Activated CD4-positive, alpha-beta T cell treated with anti-CD3 and anti-CD28 coated beads, Interleukin-2, amount 50 U/mL, for 16 hours (primary cell): ENCODE measurements at places on chromosomes 5 and 9.

- no peak for DNase-seq
These were observed 38.5 kb upstream of the RARS1 start for GRCh38 chr5:168447808-168448207.

GRCh38 chr5:92147798-92148197, 764.7 kb upstream of the ARRDC3 start:
- DNase-seq: no peak

GRCh38 chr9:2764353-2764752, 47.0 kb downstream of the KCNV2 start:
- peak; percentile 71 for DNase-seq

DNA sequence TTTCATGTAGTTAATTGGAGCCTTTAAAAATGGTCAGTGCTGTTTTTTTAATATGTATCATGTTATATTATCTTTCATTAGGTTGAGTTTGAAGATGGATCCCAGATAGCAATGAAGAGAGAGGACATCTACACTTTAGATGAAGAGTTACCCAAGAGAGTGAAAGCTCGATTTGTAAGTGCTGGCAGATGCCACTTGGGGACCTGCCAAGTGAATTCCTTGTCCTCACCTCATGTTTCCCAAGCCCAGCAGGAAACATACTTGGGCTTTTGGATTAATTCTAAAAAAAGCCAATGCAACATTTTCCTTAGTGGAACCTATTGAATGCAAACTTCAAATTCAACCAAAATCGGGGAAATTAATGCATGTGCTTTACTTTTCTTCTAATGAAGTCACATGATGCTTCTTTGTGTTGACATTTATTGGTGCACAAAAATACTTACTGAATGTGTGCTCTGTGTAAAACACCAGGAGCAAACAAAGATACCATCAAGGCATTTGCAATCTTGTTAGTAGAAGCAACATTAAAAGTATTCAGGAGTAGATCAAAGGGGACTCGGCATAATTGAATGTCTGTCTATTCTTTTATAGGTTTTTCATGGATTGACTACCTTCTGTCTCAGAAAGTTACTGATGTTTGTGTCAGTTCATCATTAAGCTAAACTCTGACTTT, 412.1 kb downstream of the KDM4C start:
- no peak for DNase-seq

- DNase-seq: no peak
These were observed 642.9 kb downstream of the MAT2B start for GRCh38 chr5:164148292-164148691.

DNA sequence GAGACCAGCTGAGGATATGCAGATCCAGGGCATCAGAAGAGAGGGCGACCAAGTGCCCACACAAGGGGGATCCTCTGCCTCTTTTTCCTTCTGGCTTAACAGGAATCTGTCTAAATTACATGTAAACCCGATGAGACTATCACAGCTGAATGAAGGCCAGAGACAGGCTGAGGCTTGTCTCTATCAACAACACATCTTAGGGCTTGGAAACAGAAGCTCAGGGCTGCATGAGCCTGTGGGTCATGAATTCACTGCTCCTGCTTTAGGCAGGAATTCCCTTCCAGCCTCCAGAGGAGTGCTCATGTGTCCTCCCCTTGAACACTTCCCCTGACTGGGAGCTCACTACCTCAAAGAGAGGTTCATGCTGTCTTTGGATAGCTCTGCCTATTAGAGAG, 106.1 kb upstream of the PHYKPL start:
- no peak for DNase-seq

DNA sequence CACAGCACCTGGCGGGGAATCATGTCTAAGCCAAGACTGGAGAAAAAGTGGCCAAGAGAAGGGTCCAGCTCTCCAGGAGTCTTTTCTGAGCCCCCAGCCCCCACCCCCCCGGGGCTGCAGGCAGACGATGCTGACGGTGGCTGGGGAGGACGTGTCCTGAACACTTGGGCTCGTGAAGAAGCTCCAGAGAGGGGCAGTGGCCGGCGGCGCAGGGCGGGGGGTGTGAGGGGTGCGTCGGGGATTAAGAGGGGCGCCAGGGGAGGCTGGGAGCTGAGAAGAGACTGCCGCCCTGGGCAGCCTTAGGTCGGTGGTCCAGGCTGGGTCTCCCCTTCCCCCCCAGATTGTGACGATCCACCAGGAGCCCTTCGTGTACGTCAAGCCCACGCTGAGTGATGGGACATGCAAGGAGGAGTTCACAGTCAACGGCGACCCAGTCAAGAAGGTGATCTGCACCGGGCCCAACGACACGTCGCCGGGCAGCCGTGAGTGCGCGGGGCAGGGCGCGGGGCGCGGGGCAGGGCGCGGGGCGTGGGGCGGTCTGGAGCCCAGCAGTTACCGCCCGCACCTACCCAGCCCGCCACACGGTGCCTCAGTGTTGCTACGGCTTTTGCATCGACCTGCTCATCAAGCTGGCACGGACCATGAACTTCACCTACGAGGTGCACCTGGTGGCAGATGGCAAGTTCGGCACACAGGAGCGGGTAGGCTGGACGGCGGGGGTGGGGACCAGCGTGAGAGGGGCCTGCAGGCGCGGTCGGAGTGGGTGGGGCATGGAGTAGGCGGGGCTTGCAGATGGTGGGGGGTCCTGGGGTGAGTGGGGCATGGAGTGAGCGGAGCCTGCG, 8.9 kb downstream of the LRRC26 start:
- DNase-seq: no peak

- no peak for DNase-seq
These were observed 79.8 kb upstream of the SPATA31D4 start for GRCh38 chr9:81848472-81848871.

GRCh38 chr5:85453026-85453349, 1068.3 kb upstream of the EDIL3 start:
- no peak for DNase-seq

DNA sequence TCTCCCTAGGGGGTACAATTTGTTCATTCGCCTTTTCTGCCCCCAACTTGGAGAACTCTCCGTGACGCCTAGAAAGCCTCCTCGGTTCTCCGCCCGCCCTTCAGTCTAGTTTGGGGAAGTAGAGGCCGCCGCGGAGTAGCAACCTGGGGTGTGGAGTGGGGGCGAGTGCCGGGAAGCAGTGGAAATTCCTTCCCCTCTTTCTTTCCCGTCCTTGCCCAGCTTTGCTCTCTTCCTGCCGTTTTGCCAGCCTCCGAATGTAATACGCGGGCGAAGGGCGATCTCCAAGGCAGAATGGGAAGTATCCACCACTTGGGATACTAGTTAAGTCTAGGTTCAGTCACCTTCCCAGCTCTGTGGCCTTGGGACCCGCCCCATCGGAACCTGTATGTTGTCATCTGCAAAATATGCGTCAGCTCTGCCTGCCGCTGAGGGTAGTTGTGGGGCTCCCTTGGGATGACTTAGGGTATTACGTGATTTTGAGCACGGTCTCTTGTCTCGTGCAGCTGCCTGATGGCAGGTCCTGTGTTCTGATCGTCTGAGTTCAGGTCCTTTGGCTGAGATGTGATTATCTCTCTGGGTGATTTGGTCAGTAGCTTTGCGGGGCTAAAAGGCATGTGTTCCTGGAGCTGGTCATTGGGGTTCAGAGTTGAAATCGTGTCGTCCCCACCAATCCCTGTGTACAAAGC, 724 bp downstream of the PAM start:
- DNase-seq: peak; percentile 88

- peak; percentile 41 for DNase-seq
These were observed 35.7 kb upstream of the NTNG2 start for GRCh38 chr9:132125944-132126679.

DNA sequence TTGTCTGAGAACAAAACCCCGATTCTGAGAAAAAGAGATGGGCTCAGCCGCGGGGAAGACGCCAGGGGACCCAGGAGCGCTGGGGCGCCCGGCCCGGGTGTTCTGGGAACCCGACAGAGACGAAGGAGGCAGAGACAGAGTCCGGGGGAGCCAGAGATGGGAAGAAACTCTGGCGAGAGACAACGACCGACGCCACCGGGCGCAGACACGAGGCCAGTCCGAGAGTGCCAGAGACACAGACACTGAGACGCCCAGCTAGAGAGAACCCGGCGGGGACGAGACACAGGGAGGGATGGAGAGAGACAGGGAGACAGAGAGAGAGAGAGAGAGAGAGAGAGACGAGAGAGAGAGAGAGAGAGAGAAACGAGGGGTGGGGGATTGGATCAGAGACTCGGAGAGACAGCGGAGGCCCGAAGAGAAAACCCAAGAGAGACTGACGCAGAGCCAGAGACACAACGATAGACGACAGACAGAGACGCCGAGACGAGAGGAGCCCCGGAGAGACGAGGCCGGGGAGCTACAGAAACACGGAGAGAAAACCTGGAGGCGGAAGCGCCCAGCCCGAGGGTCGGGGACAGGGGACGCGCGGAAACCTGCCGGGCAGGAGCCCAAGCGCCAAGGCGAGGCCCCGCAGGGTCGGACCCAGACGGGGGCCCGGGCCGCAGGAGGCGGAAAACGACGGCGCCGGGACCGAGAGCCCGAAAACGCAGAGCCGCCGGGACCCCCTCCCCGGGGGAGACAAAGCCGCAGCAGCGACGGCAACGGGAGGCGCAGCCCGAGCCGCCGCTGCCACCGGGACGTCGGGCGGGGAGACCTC, 3.3 kb downstream of the NR5A1 start:
- DNase-seq: no peak

DNA sequence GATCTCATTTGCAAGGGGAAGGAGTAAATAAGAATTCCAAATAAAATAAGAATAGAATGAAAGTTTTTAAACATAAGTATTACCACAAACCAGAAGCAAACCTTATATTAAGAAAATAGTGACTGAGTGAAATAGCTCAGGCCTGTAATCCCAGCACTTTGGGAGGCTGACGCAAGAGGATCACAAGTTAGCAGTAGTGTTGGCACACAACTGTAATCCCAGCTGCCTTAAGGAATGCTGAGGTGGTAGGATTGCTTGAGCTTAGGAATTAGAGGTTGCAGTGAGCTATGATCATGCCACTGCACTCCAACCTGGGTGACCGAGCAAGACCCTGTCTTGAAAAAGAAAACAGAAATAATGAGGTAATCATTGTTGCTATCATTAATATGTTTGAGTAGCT, 47.0 kb downstream of the APC start:
- DNase-seq: no peak

DNA sequence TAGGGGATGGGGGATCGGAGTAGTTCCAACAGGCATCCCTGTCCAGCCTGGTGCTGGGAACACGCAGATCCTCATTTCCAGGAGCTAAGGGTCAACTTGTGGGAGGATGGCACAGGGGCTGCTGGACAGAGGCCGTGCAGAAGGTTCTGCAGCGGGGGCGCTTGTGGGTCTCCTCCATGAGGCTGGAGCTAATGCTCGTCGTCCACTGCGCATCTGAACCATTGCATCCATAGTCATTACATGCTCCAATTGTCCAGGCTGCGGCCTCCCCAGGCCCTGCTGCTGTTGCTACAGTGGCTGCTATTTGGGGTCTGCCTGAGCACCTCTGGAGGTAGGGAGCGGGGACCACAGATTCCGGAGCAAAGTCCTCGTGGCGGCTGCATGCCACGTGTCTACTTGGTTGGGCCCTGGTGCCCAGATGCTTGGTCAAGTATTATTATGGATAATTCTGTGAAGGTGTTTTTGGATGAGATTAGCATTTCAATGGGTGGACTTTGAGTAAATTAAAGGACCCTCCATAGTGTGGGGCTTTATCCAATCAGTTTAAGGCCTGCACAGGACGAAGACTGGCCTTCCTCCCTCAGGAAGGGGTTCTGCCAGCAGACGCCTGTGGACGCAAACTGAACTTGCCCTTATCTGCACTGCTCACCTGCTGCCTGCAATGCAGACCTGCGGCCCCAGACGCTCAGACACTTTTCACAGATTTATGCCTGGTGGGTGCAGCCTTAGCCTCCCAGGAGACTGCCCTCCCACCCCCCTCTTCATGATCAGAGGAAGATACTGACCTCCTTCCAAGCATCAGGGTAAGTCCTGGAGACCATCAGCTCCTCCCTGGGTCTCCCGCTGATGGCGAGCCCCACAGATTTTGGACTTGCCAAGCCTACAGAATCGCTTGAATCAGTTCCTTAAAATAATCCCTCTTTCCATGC, 127.5 kb upstream of the IRX4 start:
- DNase-seq: no peak

- no peak for DNase-seq
These were observed 351.7 kb downstream of the IRX2 start for GRCh38 chr5:2399804-2400203.

GRCh38 chr9:37775216-37775919, 9.5 kb downstream of the EXOSC3 start:
- no peak for DNase-seq

- DNase-seq: no peak
These were observed 6.2 kb downstream of the SLC6A19 start for GRCh38 chr5:1207555-1207954.

DNA sequence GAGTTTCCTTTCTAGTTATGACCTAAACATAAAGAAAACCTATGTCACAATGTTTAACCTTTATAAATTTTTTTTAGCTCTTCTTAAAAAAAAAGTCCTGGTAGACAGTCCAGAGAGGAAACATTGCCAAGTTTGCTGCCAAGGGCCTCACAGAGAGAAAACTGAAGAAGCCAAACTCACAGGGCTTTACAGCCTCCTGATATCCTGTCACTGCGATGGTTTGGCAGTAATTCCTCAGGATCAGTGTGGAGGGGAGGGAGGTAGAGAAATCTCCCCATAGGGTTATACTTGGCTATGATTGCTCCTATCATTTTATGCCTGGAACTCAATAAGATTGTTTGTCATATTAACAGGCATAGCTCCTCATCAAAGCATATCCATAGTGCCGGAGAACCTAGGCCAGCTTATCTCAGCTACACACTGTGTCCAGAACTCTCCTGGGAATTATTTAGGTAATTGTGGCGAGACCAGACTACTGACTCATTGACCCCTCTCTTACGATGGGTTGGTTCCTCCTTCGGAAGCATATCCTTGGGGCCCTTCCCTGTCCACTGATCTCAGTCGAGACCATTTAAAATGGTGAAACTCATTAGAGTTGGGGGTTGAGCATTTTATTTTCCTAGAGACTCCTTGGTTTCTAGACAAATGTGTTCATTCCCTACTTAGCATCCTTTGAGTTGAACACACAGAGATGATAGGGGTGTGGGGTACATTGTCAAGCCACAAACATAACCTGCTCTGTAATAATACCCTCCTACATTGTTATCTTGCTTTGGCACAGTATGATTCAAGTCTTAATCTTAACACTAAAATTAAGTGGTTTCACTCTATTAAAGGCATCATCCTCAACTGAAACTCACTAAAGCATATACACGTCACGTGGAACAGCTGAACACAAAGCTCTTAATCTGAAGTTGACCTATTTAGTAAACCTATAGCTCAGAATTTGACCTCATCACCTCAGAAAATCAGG, 53.4 kb upstream of the TMC1 start:
- DNase-seq: no peak

- DNase-seq: no peak
These were observed 58.4 kb downstream of the OR2K2 start for GRCh38 chr9:111271481-111272080.

- no peak for DNase-seq
These were observed 464.4 kb upstream of the TUSC1 start for GRCh38 chr9:26142631-26143030.

DNA sequence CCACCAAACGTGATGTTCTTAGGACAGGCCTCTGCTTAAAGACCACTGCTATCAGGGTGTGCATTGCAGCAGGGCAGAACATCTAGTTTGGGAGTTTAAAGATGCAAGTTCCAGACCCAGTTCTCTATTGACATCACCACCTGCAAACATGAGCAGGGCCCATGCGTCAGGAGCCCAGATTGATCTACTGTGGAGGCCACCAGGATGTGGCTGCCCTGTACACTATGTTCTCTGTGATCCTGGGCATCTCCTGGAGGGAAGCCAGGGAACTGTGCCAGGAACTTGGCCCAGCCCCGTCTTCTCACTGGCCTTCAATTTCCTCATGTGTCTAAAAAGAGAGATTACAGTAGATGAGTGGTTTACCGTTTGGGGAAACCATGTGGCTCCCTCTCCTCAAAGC, 87.1 kb downstream of the PDE6A start:
- DNase-seq: no peak
